ENCODE measurements at places on chromosomes 16 and 17. TPM values are rescaled to one million over a fixed set of nuclear protein-coding genes. Genes with fewer than 3 reads are reported as not detected.

Gene DPEP3
- 0.40 TPM for total RNA-seq

Gene CACNG5
- total RNA-seq, result not detected

Gene AURKB
- total RNA-seq, result 3.9 TPM

Gene NRN1L
- total RNA-seq, result 2.1 TPM

All from lung (tissue), 17 donors.